ENCODE measurements at places on chromosomes 3 and 15. TPM values are rescaled to one million over a fixed set of nuclear protein-coding genes. Genes with fewer than 3 reads are reported as not detected.

DNA sequence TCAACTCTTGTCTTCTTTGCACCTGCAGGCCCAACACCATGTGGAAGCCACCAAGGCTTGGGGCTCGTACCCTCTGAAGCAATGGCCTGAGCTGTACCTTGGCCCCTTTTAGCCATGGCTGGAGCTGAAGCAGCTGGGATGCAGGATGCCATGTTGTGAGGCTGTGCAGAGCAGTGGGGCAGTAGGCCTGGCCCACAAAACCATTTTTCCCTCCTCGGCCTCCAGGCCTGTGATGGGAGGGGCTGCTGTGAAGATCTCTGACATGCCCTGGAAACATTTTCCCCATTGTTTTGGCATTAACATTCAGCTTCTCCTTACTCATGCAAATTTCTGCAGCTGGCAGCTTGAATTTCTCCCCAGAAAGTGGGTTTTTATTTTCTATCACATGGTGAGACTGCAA, 58.5 kb downstream of the DPH6 start:
- H3K27me3 ChIP-seq, result no peaks in the 10 kb centered on the region
- H3K36me3 ChIP-seq, result no peaks in the 10 kb centered on the region
- DNase-seq, result no peak
- no peaks in the 10 kb centered on the region for H3K4me1 ChIP-seq
- H3K27ac ChIP-seq, result no peak overlapping the region

DNA sequence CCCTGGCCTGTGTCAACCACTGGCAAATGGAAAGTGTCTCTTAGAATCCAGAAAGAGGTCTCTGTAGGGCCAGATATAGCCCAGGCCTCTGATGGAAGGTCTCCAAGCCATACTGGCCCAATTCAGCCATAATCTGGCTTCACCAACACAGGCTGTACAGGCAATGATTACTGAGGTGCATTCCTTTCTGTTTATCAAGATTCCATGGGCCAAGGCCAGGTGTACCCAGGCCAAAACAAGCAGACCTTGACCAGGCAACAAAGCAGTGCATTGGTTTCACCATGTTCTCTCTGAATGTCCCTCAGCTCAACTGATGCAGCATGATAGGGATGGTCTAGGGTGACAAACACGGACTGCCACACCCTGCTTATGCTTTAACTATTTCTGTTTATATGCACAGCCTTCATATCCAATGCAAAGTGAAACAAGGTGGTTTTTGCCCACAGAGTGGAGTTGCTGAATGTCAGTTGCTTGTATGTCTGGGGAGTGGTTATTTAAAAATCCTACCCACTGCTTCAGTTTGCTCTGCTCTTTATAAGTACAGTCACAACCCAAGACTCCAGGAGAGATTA, 25.2 kb downstream of the CCNL1 start:
- H3K4me3 ChIP-seq, result no peak overlapping the region
- H3K36me3 ChIP-seq, result peaks cover 3% of the 10 kb centered on the region
- no peak overlapping the region for H3K27ac ChIP-seq

DNA sequence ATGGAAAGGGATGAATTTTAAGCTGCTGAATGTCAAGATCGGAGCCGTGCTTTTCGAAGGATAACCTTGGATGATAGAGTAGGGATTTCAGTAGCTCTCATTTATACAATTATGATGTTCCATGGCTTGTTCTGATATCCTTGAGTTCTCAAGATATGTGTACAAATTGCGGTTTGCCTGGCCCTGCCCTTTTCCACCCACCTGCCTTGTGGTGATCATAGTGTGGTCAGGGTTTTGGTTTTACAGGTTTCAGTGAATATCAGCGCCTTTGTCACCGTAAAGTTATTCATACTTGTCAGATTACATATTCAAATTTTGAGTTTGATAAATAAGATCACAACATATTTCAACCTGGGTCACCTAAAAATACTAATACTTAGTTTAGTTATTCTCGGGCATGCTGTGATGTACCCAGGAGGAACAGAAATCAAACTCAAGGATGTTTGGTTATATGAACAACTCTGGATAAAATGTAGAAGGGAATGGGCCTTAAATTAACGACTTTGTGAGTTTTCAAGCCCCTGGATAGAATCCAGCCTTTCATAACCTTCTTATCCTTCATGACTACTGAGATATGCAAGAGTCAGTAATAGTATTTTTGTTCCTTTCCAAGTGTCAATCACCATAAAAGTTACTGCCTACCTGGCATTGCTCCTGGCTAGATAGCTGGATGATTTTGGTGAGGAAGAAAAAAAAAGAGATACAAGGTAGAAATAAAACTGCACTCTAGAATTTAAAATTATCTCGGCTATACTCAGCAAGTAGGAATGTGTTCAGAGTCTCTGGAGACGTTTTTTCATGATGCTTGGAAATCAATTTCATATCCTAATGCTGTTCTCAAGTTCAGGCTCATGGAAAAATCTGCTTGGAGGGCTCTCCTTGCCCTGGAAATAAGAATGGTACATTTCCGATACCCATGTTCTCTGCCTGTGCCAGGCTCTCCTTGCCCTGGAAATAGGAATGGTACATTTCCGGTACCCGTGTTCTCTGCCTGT, 209.2 kb upstream of the TPRG1 start:
- H3K27ac ChIP-seq, result no peak overlapping the region
- H3K36me3 ChIP-seq, result no peaks in the 10 kb centered on the region
- H3K4me1 ChIP-seq, result no peaks in the 10 kb centered on the region
- no peak overlapping the region for H3K4me3 ChIP-seq

DNA sequence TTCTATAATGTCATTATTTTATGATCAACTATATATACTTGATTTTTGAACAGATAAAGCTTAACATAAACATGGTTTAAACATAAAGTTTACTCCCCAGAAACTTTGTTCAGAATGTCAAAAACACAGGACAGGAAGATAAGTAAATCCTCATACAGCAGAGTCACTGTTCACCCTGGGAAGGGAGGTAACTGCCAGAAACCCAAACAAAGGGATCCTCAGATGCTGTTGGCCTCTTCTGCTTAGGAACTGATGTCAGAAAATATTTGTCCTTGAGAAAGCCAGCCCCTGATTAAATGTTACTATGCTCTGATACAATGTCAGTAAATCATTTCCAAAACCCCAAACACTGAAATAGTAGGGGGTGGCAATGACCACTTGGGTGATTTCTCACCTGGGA, 185.3 kb downstream of the TJP1 start:
- no peaks in the 10 kb centered on the region for H3K27me3 ChIP-seq
- no peak overlapping the region for H3K4me3 ChIP-seq
- H3K27ac ChIP-seq, result no peak overlapping the region

GRCh38 chr15:85274315-85275050, 105.9 kb upstream of the AKAP13 start:
- H3K36me3 ChIP-seq, result no peaks in the 10 kb centered on the region
- no peak overlapping the region for H3K4me3 ChIP-seq
- no peak overlapping the region for H3K27ac ChIP-seq

DNA sequence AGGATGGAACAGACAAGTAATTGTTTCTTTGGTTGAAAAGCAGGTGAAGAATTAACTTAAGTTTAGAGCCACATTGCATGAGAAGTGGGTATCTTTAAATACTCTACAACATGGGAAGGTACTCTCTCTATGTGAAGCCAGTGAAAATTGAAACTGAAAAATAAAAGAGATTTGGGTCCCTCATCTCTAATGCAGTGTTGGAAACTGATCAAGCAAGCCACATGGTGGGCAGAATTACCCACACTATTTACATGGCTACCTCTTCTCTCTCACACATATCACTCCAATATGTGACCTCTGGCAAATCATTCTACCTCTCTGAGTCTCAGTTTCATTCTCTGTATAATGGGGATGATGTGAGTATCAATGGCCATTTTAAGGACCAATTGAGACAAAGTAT, 339.0 kb downstream of the IL5RA start:
- no peaks in the 10 kb centered on the region for H3K36me3 ChIP-seq
- no peak for DNase-seq
- peaks cover 9% of the 10 kb centered on the region for H3K4me1 ChIP-seq

The GPR62 gene
- total RNA-seq, result 0.11 TPM

GRCh38 chr3:57840473-57840872, 84.4 kb downstream of the SLMAP start:
- H3K4me3 ChIP-seq, result no peak overlapping the region
- DNase-seq, result no peak
- no peaks in the 10 kb centered on the region for H3K36me3 ChIP-seq
- H3K27me3 ChIP-seq, result no peaks in the 10 kb centered on the region
- H3K4me1 ChIP-seq, result peaks cover 11% of the 10 kb centered on the region

The STAC gene
- 8.6 TPM for total RNA-seq

The GASK1A gene
- 10.2 TPM for total RNA-seq

The EBLN2 gene
- 2.8 TPM for total RNA-seq

DNA sequence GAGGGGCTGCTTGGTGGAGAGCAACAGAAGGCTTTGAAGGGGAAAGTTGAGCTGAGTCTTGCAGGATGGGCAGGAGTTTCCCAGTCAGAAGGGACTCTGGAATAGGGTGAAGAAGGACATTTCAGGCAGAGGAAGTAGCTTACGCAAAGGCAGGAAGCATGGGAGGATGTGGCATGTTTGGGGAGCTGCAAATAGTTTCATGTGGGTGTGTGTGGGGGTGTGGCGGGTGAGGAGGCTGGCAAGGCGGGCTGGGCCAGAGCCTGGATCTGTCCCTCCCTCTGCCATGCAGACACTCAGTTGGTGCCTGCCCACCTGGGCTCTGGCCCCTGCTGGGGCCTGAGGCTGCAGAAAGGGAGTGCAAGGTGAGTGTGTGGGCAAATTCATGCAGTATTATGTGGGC, 10.4 kb downstream of the TEX264 start:
- peaks cover 42% of the 10 kb centered on the region for H3K36me3 ChIP-seq
- H3K4me1 ChIP-seq, result peaks cover 64% of the 10 kb centered on the region

DNA sequence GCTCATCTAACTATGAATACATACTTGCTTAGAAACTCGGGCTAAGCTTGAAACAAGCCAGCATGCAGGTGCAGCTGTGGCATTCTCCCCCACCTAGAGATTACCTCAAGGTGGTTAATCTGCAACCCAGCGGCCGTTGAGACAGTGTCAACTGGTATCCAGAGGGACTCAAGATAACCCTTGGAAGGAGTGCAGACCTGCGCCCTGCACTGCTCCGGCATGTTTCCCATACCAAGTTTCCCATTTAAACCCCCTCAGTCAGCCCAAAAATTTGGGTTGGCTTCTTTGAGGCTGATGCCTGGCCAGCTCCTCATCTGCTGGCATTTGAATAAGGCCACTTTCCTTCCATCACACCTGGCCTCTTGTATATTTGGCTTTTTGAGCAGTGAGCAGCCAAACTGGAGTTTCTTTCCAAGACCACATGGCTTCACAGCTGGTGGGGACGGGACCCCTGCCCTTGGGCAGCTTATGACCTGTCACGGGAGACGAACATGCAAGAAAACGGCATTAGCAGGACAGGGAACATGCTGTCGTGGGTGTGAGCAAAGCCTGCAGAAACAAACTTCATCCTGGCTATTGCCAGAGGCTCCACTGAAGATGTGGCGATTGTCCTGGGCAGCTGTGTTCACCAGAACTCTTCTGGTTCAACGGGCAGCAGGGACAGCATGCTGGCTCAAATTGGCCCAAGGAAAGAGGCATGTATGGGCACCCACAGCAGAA, 98.2 kb downstream of the PLXNA1 start:
- no peak overlapping the region for H3K4me3 ChIP-seq
- H3K36me3 ChIP-seq, result no peaks in the 10 kb centered on the region
- DNase-seq, result no peak
- H3K27me3 ChIP-seq, result no peaks in the 10 kb centered on the region
- no peak overlapping the region for H3K27ac ChIP-seq
- no peaks in the 10 kb centered on the region for H3K4me1 ChIP-seq

DNA sequence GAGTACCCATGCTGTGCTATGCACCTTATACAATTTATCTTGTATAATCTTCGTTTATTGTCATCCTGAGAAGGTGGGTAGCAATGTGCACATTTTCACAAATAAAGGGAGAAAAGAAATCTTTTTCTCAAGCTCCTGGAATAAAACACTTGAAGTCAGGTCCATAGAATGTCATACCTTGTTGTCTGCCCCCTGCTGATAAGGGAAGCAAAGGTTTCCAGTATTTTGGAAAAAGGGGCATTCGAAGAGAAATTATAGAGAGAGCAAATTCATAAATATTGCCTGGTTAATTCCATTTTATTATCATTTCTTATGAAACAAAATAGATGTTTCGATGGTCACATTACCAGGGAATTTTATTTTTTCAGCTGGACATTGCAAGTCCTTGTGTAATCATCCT, 277.8 kb downstream of the RAP2B start:
- H3K27me3 ChIP-seq, result no peaks in the 10 kb centered on the region
- no peak overlapping the region for H3K27ac ChIP-seq
- no peaks in the 10 kb centered on the region for H3K4me1 ChIP-seq
- no peak for DNase-seq

GRCh38 chr15:40695469-40695890, 506 bp downstream of the RAD51 start:
- H3K4me3 ChIP-seq, result peak overlapping the region; percentile 90
- H3K27me3 ChIP-seq, result no peaks in the 10 kb centered on the region
- peaks cover 11% of the 10 kb centered on the region for H3K36me3 ChIP-seq
- no peak for DNase-seq

DNA sequence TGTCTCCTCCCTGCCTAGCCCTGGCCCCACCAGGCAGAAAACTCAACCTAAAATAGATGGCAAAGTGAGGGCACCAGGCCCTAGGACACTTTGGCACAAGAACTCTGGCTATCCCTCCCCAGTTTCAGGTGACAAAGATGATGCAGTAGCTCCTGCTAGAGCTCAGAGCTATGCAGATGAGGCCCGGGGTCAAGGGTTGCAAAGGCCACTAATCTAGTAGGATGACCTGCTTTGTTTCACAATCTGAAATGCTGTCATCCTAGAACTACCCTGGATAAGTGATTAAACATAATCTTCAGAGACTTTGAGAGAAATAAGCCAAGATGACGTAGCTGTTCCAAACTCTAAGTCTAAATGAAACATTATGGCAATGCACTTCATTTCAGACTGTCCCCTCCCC, 24.0 kb upstream of the PIK3R4 start:
- H3K4me3 ChIP-seq, result no peak overlapping the region
- DNase-seq, result no peak
- no peaks in the 10 kb centered on the region for H3K4me1 ChIP-seq
- H3K27me3 ChIP-seq, result no peaks in the 10 kb centered on the region
- no peak overlapping the region for H3K27ac ChIP-seq

DNA sequence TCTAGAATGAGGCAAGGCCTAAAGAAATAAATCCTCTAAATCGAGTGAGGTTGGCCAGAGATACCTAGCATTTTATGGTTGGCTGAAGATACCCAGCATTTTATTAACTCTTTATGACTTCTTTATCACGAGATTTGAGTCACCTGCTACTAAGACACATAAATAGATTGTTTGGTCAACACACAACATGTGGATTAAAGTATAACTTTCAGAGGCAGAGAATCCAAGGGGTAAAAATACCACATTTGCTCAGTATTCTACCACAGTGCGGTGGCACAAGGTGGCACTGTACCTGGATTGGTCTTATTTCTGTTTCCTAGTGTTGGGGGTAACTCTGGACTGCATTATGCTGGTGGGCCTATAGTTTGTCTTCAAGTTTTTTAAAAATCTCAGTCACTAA, 27.0 kb upstream of the VILL start:
- DNase-seq, result no peak
- H3K4me1 ChIP-seq, result peaks cover 33% of the 10 kb centered on the region
- H3K36me3 ChIP-seq, result peaks cover 10% of the 10 kb centered on the region

All from esophagus muscularis mucosa (tissue), 4 donors.